ENCODE measurements at places on chromosomes 1 and 21.
A peak's percentile ranks its signal among the peaks of the same experiment; 100 is the strongest.

DNA sequence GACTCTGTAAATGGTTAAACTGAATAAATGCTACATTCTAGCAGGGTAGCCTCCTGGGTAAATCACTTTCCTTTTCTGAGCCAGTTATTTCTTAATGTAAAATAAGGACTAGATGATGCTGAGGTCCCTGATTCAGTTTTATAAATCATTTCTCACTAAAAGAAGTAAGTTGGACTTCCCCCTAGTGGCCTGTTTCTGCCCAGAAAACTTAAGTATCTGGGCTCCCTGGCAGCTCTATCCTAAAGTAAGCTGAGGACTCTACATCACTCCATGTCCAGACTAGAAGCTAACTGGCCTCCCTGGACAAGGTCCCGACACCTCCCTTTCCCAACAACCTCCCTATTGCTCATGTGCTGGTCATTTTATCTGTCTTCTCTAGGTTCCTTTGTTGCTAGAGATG lies 3.0 kb downstream of the GPN2 start:
- DNase-seq: no peak

DNA sequence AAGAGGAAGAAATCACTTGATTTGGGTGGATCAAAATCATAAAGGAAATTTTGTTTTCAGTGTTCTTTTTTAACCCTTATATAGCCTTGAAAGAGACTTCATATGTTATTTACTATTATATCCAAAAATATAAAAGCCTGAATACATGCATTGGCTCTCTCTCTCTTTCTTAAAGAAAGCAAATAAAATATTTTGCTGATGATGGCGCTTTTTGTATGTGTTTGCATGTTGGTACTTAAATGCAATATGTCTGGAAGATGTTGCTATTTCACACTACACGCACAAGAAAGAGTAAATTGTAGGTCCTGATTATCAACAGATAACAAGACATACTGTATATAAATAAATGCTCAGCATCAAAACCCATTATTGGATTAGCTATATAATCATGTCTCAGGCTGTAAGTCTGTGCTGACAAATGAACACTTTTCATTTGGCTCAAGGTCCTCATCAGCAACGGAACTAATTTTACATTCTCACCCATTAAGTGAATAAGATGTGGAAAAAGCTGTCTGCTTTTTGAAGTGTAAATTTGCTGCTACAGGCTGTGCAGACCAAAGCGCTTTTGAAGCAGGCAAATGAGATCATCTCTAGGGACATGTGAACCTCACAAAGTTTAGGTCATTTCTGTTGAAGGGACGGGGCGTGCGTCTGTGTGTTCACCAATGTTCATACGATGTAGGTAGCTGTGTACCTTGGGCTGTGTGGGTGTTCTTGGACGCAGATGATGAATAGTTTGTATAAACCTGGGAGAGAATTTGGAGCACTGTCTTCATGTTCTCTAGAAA lies 122.4 kb upstream of the LMO4 start:
- DNase-seq: no peak

DNA sequence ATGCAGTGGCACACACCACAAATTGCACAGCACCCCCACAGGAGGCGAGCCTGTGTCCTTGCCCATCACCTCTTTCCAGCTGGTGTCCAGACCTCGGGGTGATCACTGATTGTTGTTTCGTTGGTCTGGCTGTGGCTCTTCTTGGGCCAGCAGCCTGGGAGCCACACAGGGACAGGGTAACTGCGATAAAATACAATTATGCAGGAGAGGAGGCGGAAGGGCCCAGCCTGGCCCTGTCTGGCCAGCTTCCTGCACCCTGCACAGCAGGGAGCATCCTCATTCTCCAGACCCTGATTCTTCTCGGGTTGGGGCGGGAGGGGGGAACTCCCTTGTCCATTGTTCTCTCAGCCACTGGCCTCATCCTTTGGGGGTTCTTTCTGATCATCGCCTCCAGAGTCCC lies 83.6 kb downstream of the ADARB1 start:
- no peak for DNase-seq

GRCh38 chr1:107875689-107876088 lies 89.3 kb downstream of the VAV3 start:
- DNase-seq: no peak

DNA sequence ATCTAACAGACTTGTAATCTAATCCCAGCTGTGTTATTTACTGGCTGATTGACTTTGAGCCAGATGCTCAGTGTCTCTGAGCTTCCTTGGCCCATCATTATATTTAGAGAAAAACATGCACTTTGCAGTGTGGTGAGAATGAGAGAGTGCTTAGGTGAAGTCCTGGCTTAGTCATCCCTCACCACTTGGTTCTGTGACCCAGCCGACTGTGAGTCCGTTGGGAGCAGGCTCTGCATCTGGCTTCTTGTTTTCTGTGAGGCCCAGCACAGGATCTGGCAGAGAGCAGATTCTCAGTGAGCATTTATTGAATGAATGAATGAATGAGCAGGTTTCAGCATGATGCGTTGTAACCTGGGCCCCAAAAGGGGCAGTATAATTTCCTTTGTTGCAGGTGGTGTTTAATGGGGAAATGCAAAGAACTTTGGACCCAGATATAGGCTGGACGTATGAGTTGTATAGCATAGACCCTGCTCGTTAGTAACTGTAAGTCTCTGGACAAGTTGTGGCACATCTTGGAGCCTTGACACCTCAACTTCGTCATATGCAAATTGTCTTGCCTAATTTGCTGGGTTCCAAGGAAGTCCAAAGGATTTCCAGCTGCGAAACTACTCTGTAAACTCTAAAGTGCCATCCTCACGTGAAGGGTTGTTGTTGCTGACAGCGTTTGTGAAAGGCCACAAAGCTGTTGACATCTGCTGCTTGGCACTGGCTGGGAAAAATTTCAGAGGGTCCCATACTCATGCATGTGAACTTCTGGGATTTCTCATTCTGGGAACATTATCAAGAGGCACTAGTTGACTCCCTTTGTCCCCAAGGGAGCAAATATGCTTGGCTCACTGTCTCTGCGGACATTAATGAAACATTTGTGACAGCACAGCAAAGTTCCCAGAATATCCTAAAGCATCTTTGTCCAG lies 138.8 kb upstream of the USP24 start:
- no peak for DNase-seq

GRCh38 chr1:15626269-15626950 lies 9.2 kb downstream of the DDI2 start:
- no peak for DNase-seq

DNA sequence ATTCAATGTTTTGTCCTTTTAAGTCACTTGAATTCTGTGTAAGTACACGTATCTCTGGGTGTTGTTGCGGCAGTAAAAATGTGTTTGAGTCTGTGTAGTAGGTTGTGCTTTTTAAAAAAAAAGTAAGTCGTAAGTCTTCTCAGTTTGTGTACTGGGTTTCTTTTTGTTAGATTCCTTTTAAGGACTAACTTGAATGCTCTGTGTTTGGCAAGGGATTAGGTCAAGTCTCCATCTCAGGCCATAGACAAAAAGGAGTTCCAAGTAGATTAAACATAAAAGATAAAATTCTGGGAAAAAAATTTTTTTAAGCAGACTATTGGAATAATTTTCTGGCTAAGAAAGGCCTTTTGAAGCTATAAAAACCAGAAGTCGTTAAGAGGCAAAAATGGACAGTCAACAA lies 113.1 kb downstream of the ATP5PO start:
- DNase-seq: no peak

DNA sequence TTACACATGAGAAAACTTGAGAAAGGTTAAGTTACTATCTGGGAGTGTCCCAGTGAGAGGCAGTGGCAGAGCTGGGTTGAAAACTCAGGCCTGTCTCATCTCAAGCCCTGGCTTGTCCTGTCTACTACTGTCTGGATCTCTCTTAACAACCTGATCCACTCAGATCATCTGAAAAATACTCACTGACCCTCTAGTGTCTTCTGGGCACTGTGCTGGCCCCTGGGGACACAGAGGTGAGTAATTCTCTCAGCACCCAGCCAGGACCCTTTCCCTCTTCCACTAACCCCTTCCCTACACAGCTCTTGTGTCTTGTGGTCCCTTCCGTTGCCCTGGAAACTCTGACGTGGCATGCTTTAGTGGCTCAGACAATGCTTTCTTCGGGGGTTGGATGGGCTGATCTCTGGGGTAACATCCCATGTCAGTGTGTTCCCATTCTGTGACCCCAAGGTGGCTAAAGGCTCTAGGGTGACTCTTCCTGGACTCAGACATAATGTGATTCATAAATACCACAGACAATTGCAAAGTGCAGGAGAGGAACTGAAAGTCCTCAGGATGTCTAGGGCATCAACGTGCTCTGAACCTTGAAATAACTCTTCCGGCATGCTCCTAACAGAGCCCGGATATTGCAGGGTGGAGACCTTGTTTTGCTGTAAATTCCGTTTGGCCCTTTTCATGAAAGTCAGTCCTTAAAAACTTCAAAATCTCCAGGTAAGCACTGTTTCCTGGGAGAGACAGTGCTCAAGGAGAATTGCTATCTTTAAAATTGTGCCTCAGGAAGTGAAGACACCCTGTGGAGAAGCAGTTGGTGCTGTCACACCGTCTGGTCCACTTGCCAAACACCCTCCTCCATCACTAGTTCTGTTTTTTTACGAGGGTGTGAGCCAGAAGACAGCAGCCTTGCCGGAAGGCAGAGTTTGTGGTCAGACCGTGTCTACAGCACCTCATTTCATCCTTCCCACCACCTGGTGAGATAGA lies 4.0 kb downstream of the SHISAL2A start:
- peak; percentile 52 for DNase-seq

DNA sequence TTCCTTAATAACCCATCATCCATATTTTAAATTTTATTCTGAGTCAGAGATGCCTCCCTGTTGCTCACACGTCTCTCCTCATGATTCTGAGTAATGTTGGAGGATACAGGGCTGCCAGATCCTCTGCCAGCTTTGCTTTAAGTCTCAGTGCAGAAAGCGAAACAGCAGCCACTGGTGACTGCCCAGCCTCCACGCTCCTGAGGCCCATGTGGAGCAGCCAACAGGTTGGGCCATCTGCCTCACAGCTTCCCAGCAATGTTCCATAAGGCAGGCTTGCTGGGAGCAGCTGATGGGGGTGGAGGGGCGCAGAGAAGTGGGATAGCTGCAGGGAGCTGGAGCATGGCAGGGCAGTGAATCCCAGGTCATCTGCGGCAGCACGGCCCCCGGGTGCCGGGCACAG lies 104.2 kb downstream of the IGSF21 start:
- DNase-seq: no peak

- DNase-seq: no peak
Measured at GRCh38 chr1:211648980-211649934, 26.2 kb downstream of the NEK2 start.

- no peak for DNase-seq
Measured at GRCh38 chr1:58727364-58727763, 27.5 kb upstream of the MYSM1 start.

- DNase-seq: no peak
Measured at GRCh38 chr1:185358957-185359356, 41.9 kb upstream of the IVNS1ABP start.

DNA sequence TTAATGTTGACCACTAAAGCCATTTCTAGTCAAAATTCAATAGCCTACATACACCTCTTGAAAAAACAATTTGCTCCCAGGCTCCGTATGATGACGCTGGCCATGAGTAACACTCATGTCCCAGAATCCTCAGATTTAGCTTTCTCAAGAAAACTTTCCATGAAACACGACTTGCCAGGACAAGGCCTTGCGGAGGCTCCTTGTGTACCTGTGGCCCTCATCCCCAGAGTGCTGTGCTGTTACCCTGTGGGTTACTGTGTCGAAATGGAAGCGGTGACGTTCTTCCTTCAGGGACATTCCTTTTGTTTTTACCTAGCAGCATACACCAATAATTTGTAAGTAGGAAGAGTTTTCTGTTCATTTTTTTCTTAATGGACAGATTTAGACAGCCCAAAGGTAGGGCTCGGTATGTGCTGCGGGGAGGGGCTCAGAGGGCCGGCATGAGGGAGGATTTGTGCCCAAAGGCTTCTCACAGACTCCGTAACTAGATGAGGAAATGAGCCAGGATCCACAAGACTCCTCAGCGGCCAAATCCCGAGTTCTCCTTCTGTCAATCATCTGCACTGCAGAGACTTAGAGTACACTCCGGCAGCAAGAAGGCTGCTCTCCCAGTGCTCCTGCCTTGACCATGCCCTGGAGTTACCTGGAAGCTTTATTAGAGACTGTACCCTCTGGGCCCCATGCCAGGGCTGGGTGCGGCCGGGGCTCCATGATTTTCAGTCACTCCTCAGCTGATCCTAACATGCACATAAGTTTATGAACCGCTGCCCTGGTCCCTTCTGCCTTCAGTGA lies 17.8 kb downstream of the GNG12 start:
- DNase-seq: no peak

DNA sequence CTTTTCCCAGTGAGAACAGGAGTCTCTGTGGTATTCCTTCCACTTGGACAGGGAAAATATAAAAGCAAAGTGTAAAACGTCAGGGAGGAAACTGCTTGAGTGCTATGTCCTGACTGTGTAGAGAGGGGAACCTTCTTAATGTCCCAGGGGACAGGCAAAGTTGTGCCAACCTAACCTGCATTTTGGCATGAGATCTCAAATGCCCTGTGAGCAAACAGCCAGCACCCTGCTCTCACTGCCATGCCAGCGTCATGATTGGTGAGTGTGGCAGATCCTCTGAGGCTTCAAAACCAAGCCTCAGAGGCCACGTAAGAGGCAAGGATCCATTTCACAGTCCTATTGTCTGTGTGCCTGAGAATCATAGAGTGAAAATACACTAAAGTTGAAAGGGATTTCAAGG lies 49.7 kb upstream of the RAP1A start:
- no peak for DNase-seq

DNA sequence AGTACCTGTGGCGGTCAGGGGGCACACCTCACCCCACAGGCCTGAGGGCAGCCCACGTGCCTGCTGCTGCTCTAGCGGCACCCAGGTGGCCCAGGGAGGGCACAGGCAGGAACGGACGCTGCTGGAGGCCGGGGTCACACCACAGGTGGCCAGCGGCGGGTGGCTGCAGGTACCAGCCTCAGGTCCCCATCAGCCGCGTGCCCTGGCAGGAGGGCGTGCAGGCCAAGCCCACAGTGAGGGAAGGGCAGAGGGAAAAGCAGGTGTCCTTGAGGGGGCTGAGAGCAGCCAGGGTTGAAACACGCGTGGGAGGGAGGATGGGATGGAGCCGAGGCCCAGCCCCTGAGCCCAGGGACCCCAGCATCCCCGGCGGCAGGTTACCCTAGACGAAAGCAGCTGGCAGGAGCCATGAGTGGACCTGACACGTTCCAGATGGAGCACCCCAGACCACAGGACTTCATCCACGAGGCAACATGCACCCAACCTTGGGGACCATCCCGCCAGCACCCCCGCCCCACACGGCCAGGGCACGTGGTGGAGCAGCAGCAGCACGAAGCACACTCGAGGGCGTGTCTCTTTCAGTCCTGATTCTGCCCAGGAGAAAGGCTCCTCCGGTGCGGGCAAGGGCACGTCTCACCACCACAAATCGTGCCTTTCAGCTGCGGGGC lies 3.7 kb downstream of the SLC19A1 start:
- no peak for DNase-seq

GRCh38 chr21:42299324-42300044 lies 15.7 kb downstream of the TFF3 start:
- DNase-seq: no peak

Measured in stimulated activated CD8-positive, alpha-beta memory T cell treated with anti-CD3 and anti-CD28 coated beads, Interleukin-2, amount 100 ng/mL, for 1 hour (primary cell).